B cell (primary cell): ENCODE measurements at places on chromosomes 11 and 22. TPM values are rescaled to one million over a fixed set of nuclear protein-coding genes. Genes with fewer than 3 reads are reported as not detected.

DNA sequence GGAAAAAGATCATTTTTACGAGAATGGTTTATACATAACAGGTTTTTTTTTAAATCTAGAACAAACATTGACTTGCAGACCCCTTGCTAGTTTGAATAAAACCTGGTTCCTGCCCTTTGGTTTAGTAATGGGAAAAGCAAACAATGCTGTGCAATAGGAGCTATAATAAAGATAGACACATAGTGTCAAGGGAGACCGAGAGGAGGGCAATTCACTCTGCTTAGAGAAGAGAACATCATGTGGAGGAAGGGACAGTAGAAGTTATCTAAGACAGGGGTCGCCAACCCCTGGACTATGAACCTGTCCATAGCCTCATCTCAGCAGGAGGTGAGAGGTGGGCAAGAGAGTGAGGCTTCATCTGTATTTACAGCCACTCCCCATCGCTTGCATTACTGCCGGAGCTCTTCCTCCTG is 7.0 kb upstream of the RDX start:
- no peak for DNase-seq

- no peak for DNase-seq
These were observed 607.4 kb downstream of the NTM start for GRCh38 chr11:131977854-131978253.

GRCh38 chr11:102120437-102120973 is 10.3 kb downstream of the YAP1 start:
- DNase-seq, result no peak

- DNase-seq, result no peak
These were observed 16.3 kb downstream of the LDHAL6A start for GRCh38 chr11:18471995-18472394.

DNA sequence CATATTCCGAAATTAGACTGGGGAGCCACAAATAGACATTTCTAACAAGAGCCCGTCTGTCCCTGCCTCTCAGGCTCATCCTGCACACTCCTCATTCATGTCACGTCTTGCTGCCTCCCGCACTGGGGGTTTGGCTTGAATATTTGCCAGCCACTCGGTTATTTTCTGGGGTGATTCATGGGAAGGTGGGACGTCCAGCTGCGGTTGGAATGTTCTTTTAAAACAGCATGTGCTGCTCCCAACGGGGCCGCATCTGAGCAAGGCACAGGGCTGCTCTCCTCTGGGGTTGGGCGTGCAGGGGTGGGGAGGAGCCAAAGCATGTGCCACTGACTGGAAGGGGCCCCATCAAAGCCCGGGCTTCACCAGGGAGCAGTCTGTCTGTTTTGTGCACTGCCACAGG is 25.9 kb upstream of the SLC5A4 start:
- no peak for DNase-seq

- no peak for DNase-seq
These were observed 234.5 kb downstream of the CEP164 start for GRCh38 chr11:117562136-117562535.

GRCh38 chr11:112625814-112626213 is 335.4 kb upstream of the NCAM1 start:
- no peak for DNase-seq

DNA sequence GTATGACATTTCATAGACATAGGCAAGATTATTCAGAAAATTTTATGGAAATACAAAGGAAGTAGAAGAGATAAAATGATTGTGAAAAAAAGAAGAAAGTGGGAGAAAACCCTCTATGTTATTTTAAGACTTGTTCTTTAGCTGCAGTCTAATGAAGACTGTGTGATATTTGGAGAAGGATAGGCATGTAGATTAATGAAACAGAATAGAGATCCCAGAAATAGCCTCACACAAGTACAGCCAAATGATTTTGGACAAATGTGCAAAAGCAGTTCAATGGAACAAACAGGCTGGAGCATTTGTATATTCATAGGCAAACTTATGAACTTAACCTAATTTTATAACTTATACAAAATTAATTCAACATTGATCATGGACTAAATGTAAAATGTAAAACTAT is 14.3 kb downstream of the ANO5 start:
- no peak for DNase-seq

GRCh38 chr22:48691431-48691851 is 1136.2 kb downstream of the BRD1 start:
- no peak for DNase-seq

- no peak for DNase-seq
These were observed 116.7 kb downstream of the SGSM3 start for GRCh38 chr22:40486962-40487602.

DNA sequence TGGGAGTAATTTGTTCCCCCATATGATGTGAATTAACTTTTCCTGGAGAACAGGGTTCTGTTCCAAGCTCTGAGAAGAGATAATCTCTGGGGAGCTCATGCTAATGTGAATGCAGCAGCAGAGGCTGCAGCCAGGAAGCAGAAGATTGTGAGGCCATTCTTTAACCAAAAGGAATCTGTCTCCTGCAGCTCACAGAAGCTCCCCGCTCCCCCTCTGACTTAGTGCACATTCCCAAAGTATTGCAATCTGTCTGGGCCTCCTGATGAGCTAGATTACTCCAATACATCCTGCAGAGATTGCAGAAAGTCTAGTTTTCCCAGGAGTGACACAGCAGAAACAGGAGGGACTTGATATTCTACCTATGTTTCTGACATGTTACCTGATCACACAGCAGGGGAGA is 420.6 kb upstream of the FAT3 start:
- no peak for DNase-seq

- DNase-seq, result no peak
These were observed 64.3 kb downstream of the FANCF start for GRCh38 chr11:22561283-22561682.

DNA sequence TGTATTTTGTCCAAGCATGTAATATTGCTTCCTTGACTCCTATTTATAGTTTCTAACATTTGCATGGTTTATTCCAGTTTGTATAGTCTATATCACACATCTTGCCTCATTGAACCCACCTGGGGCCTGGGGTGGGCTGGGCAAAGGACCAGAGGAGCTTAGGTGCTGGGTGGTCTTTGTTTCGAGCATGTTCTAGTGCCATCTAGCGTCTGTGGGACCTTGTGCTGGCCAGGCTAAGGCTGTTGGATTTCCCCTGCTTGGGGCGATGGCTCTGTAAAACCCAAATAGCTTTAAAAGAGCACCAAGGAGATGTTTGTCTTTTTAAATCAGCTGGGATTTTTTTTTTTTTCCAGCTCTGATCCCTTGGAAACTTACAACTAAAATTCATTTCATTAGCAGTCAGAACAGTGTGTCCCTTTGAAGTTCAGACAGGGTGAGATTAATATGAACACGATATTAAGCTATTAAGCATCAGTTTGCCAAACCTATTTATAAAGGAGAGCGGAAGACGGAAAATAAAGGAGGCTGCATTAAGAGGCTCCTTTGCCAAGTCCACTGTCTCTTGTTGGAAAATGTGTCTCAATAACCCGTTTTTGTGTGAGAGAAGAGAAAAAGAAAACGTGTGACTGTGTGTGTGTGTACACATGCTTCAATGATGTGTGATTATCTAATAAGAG is 157.4 kb downstream of the COMMD9 start:
- DNase-seq, result peak; percentile 22

- no peak for DNase-seq
These were observed 12.3 kb upstream of the CACNA1I start for GRCh38 chr22:39558254-39558727.

GRCh38 chr22:38734421-38735100 is 21.2 kb downstream of the SUN2 start:
- no peak for DNase-seq

GRCh38 chr22:49469896-49470740 is 357.6 kb downstream of the BRD1 start:
- DNase-seq, result no peak

- DNase-seq, result no peak
These were observed 67.4 kb upstream of the CLTCL1 start for GRCh38 chr22:19358703-19359553.

DNA sequence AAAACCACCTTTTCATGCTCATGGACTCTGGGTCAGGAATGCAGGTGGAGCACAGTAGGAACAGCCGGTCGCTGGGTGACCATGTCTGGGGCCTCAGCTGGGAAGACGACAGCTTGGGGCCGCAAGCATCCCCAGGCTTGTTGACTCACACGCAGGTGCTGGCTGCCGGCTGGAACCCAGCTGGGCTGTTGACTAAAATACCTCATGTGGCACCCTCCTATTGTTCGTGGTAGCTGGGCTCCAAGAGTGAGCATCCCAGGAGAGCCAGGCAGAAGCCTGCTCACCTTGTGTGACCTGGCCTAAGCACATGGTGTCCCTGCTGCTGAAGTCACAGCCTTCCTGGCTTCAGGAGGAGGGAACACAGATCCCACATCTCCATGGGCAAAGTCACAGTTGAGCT is 9.4 kb downstream of the DPP3 start:
- DNase-seq, result no peak

GRCh38 chr11:129703846-129704245 is 111.8 kb upstream of the TMEM45B start:
- DNase-seq, result no peak

- DNase-seq, result no peak
These were observed 24.0 kb upstream of the COMT start for GRCh38 chr22:19917389-19918138.

GRCh38 chr11:131756479-131757110 is 386.2 kb downstream of the NTM start:
- DNase-seq, result no peak

DNA sequence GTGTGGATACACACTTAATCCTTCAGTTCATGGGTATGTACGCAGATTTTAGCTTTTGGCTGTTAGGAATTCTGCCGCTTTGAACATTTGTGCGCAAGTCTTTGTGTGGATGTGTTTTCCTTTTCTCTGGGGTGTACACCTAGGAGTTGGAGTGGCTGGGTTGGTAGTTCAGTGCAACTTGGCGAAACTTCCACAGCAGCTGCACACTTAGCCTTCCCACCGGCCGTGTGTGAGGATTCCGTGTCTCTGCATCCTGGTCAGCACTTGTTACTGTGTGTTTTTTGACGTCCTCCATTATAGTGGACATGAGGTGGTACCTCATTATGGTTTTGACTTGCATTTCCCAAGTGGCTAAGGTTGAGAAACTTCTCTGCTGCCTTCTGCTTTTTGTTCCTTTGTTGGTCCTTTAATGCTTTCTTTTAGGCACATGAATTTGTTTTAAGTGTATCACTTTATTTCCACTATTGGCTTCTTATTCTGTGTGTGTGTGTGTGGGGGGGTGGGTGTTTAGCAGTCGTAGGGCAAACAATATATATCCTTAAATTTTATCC is 72.1 kb upstream of the SLC25A18 start:
- no peak for DNase-seq

- no peak for DNase-seq
These were observed 444.2 kb downstream of the CNTN5 start for GRCh38 chr11:99464985-99465384.

- DNase-seq, result no peak
These were observed 314.3 kb downstream of the TBC1D22A start for GRCh38 chr22:47076758-47077157.

GRCh38 chr11:61913699-61914395 is 3.5 kb downstream of the RAB3IL1 start:
- no peak for DNase-seq

- DNase-seq, result no peak
These were observed 88.7 kb downstream of the IGLL5 start for GRCh38 chr22:22976033-22976922.

GRCh38 chr11:61345170-61345610 is 12.2 kb downstream of the TKFC start:
- no peak for DNase-seq

GRCh38 chr11:5671831-5672230 is 13.0 kb downstream of the TRIM5 start:
- DNase-seq, result no peak

DNA sequence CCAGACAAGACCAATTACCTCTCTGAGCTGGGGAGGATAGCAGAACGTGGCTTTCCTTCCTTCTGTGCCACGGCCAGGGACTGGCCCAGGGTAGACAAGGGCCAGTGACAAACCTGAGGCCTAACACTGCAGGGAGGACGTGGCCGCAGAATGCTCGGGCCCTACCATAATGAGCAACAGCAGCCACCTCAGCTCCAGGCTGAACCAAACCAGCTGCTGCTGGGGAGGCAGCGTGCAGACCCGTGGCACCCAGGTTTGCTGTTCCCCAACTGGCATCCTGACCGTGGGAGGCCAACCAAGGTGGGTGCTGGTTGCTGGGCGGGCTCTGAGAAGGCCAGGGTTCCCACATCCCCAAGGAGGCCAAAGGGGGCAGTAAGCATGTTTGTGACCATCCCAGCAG is 83.0 kb downstream of the MORC2 start:
- DNase-seq, result no peak

GRCh38 chr11:75140269-75141138 is 10.4 kb upstream of the SLCO2B1 start:
- peak; percentile 76 for DNase-seq

DNA sequence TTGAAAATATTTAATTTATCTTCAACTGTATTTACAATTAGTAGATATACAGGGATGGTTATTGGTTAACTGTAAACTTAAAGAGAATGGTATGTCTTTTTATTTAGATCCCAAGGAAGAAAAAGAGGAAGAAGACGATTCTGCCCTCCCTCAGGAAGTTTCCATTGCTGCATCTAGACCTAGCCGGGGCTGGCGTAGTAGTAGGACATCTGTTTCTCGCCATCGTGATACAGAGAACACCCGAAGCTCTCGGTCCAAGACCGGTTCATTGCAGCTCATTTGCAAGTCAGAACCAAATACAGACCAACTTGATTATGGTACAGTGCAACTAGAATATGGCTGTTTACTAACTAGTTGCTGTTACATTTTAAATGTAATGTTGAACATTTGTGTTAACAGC is 12.7 kb upstream of the CNTF start:
- DNase-seq, result peak; percentile 25

DNA sequence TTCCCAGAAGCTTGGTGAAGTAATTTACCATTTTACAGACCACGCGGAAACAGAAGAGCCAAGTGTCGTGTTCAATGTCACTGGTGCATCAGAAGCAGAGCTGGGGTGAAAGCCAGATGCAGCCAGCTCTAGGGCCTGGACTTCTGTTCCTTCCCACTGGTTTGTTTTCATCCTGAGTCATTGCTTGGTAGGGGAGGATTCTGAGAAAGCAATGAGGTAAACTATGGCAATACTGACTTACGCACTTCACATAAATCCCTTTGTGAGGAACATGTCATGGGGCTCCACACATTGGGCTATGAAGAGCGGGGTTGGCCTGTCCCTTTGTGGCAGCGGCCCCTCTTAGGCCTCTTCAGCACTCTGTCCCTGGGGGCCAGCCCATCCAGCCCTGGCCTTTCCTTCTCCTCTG is 52.4 kb upstream of the RBFOX2 start:
- DNase-seq, result no peak

GRCh38 chr11:79080551-79080950 is 360.3 kb downstream of the TENM4 start:
- DNase-seq, result no peak

Gene GRAP2
- total RNA-seq, result 13.5 and 14.4 TPM in 2 replicates

Gene PGR
- total RNA-seq, result not detected in 2 replicates

Gene KLHL35
- 0.39 and 0.59 TPM in 2 replicates for total RNA-seq

Gene NAT10
- total RNA-seq, result 73.5 and 74.5 TPM in 2 replicates

Gene APOBEC3G
- total RNA-seq, result 96.6 and 103 TPM in 2 replicates

Gene IFITM1
- 19.5 and 19.7 TPM in 2 replicates for total RNA-seq

Gene FGF19
- total RNA-seq, result not detected in 2 replicates

Gene MOGAT2
- total RNA-seq, result 0.12 TPM in 1 of 2 replicates, not detected in the other

Gene HBG1
- total RNA-seq, result not detected in 2 replicates

Gene MAFF
- total RNA-seq, result 4.8 and 5.3 TPM in 2 replicates

Gene OR52I2
- not detected in 2 replicates for total RNA-seq

Gene IL17REL
- 0.10 TPM in 2 replicates for total RNA-seq
